SK-N-SH (cell line): ENCODE measurements at places on chromosomes 3 and 15. TPM values are rescaled to one million over a fixed set of nuclear protein-coding genes. Genes with fewer than 3 reads are reported as not detected.

GRCh38 chr3:40524568-40525285 is at the start of gene ZNF621:
TSS of gene ZNF621 (plus strand) at chr3:40524960. CDS start at chr3:40525841, 881 bp downstream.
- no peaks in the 10 kb centered on the region for H3K27me3 ChIP-seq
- DNase-seq: peak; percentile 98
- H3K36me3 ChIP-seq: peaks cover 27% of the 10 kb centered on the region
- peak within 1 kb of the TSS; percentile 86 for H3K27ac ChIP-seq

- H3K36me3 ChIP-seq: peaks cover 70% of the 10 kb centered on the region
- no peak overlapping the region for H3K4me3 ChIP-seq
- no peaks in the 10 kb centered on the region for H3K27me3 ChIP-seq
- H3K27ac ChIP-seq: no peak overlapping the region
Measured at GRCh38 chr3:172321035-172321434, 127.2 kb downstream of the GHSR start.

GRCh38 chr15:40155270-40155910 is 5.5 kb upstream of the BUB1B start:
- 0 out of 2 replicates have a peak, but pooled peaks cover 4% of the 10 kb centered on the region for H3K4me1 ChIP-seq
- DNase-seq: no peak
- no peak overlapping the region for H3K4me3 ChIP-seq
- no peaks in the 10 kb centered on the region for H3K27me3 ChIP-seq
- H3K36me3 ChIP-seq: no peaks in the 10 kb centered on the region
- no peak overlapping the region for H3K27ac ChIP-seq

Gene PRR20G
- not detected in 2 replicates for polyA plus RNA-seq

DNA sequence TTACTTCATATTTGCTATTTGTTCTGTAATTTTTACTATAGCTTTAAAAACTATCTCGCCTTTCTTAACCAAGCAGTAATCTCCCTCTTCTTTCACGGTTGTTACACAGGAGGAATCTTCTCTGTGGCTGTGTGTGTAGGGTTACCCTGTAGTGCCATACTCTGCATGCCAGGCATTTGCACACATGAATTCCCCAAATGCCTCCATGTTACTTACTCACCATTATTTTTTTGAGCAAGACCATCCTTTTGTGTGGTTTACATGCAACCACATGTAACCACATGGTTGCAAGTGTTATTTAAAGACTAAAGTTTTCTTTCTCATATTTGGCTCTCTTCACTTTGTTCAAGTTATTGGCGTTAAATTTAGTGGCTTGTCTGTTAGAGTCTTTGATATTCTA is 45.5 kb downstream of the HPS3 start:
- H3K4me1 ChIP-seq: peaks cover 9% of the 10 kb centered on the region; the same call in 1 of the 2 replicates
- DNase-seq: no peak
- no peak overlapping the region for H3K4me3 ChIP-seq
- H3K36me3 ChIP-seq: peaks cover 52% of the 10 kb centered on the region
- H3K27ac ChIP-seq: no peak overlapping the region

- H3K4me1 ChIP-seq: peaks cover 9% of the 10 kb centered on the region; the same call in 1 of the 2 replicates
- no peaks in the 10 kb centered on the region for H3K36me3 ChIP-seq
- peaks cover 33% of the 10 kb centered on the region for H3K27me3 ChIP-seq
Measured at GRCh38 chr3:39499651-39500273, 32.3 kb downstream of the MOBP start.

Gene CX3CR1
- polyA plus RNA-seq: not detected in 2 replicates

DNA sequence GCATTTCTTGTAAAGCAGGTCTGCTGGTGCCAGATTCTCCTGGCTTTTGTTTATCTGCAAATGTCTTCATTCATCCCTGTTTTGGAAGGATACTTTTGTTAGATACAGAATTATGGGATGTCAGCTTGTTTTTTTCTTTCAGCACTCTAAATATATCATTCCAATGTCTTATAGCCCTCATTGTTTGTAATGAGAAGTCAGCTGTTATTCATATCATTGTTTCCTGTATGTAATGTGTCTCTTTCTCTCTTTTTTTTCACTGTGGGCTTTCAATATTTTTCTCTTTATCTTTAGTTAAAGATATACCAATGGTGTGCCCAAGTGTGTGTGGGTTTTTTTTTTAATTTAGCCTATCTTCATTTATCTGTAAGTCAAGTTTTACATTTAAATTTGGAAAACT is 65.6 kb upstream of the DCP1A start:
- H3K36me3 ChIP-seq: no peaks in the 10 kb centered on the region
- no peak for DNase-seq
- no peak overlapping the region for H3K4me3 ChIP-seq
- no peaks in the 10 kb centered on the region for H3K4me1 ChIP-seq

Gene STXBP5L
- polyA plus RNA-seq: 0.03 and 0.06 TPM in 2 replicates

Gene MESP1
- polyA plus RNA-seq: 0.52 and 0.74 TPM in 2 replicates

Gene GXYLT2
- polyA plus RNA-seq: 9.1 and 9.3 TPM in 2 replicates

GRCh38 chr3:185659942-185660921 is 74.1 kb downstream of the SENP2 start:
- peak overlapping the region; percentile 95 for H3K27ac ChIP-seq
- no peaks in the 10 kb centered on the region for H3K27me3 ChIP-seq
- no peak overlapping the region for H3K4me3 ChIP-seq

Gene RLBP1
- not detected in 2 replicates for polyA plus RNA-seq

Gene UACA
- 35.9 and 57.1 TPM in 2 replicates for polyA plus RNA-seq

DNA sequence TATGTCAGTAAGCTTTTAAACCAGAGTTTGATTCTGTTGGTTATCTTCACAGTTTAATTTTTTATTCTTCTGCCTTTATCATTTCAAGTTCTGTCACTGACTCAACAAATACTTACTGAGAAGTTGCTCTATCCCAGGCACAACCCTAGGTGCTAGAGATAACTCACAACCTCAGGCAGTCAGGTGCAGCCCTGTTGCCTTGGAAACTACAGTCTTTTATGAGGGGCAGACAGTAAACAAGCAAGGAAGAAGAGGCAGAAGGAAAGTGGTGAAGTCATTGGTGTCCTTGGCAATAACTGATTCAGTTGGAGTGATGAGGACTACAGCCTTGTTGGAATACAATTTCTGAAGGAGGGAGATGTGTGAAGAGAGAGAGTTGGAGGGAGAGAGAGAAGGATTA is 142.1 kb upstream of the LRTM1 start:
- H3K36me3 ChIP-seq: no peaks in the 10 kb centered on the region
- no peaks in the 10 kb centered on the region for H3K27me3 ChIP-seq
- H3K4me1 ChIP-seq: no peaks in the 10 kb centered on the region
- H3K27ac ChIP-seq: no peak overlapping the region
- no peak for DNase-seq
- no peak overlapping the region for H3K4me3 ChIP-seq

DNA sequence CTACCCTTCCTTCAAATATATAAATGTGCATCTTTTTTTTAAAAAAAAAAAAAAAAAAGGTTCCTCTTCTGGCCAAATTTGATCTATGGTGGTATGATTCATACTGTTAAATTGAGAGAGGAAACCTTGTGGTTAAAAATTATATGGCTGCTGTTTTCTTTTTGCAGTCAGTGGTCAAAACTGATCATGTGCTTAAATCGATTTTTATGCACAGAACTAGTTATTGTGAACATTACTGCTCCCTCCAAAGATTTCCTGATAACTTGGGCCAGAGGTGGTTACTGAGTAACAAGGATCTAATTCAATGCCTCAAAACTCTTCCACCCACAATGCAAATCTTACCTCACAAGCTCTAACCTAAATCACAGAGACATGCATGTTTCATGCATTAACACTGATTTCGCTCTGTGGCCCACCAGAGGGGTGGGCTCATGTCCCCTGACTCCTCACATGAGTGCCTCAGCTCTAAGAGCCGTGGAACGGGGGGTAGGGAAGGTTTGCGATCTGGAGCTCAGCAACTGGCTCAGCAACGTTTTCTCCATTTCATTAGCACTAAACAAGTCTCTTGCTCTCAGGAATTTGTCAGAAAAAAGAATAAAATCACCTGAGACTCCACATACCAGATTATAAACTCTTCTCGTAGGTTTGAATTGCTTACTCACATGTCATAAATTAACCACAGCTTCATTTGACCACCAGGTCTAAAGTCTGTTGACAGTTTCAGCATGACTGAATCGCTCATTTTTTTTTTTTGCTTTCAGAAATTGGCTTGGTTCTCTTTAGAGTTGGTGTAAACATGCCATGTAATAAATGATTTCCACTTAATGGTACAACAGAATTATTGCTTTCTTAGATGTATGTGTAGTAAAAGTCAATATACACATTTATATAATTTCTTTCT is 280.4 kb downstream of the CD47 start:
- H3K27ac ChIP-seq: no peak overlapping the region; the same call in 1 of the 2 replicates
- no peak for DNase-seq
- no peak overlapping the region for H3K4me3 ChIP-seq

DNA sequence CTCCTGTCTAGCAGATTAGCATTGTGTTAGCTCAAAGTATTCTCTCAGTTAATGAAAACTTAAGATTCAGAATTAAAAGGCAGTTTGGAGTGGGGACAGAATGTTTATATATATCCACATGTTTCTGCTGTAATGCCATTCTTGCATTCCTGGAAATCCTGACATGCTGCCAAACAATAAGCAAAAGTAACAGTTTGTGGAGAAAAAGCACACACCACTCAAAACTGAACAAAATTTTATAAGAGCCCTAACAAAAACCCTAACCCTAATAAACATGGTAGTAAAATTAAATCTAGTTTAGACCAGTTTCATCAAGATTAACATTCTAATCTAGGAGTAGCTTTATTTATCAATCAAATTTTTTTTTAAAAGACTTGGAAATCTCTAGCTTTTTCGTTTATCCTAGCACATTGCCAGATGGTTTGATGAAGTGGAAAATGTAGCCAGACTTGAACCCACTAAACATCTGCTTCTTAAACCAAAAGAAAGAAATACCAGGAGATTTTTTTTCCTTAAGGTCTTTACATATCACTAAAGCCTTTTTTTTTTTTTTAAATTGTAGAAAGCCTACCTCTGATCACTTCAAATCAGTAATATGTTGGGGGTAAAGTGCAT is 3.7 kb downstream of the TCAIM start:
- H3K27ac ChIP-seq: peak overlapping the region; percentile 39; the same call in 1 of the 2 replicates
- H3K27me3 ChIP-seq: no peaks in the 10 kb centered on the region
- DNase-seq: no peak
- no peaks in the 10 kb centered on the region for H3K36me3 ChIP-seq
- no peak overlapping the region for H3K4me3 ChIP-seq

Gene ITGA11
- polyA plus RNA-seq: 0.49 and 0.52 TPM in 2 replicates

Gene PLSCR5
- polyA plus RNA-seq: not detected in 2 replicates

Gene CHDH
- 0.05 and 0.33 TPM in 2 replicates for polyA plus RNA-seq

DNA sequence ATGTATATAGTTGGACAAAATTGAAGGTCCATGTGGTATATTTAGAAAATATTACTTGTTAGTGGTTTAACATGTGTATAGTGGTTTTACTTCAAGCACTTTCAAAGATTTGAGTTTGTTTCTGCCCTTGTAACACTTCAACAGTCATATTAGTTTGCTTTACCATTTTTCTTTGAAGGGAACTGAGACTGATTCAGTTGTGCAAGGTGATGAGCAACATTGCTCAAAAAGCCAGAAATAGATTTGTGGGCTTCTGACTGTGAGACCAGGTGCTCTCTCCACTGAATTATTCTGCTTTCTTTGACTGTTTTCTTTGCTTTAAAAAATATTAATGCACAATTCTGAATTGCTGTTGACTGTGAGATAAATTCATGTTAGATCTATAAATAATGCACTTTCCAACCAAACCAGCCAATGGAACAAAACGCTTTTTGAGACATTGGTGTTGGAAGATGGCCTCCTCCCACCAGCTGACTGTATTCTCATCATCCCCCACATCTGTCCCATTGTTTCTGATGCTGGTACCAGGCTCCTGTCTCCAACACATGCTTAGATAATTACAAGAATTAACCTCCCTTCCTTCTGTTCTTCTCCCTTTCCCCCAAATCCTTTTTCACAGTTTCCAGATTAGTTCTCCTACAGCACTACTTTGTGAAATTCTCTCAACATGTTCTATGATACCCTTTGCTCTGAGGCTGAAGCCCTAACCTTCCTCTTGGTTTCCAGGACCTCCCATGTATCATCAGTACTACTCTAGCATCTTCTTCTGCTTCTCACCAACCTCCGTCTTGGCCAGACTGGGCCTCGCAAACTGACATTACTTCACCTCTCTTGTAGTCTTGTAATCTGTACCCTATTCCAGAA is 27.9 kb downstream of the PLCL2 start:
- no peak overlapping the region for H3K27ac ChIP-seq
- H3K27me3 ChIP-seq: no peaks in the 10 kb centered on the region
- H3K4me1 ChIP-seq: no peaks in the 10 kb centered on the region
- H3K4me3 ChIP-seq: no peak overlapping the region
- no peaks in the 10 kb centered on the region for H3K36me3 ChIP-seq

Gene CPN2
- polyA plus RNA-seq: not detected in 2 replicates

DNA sequence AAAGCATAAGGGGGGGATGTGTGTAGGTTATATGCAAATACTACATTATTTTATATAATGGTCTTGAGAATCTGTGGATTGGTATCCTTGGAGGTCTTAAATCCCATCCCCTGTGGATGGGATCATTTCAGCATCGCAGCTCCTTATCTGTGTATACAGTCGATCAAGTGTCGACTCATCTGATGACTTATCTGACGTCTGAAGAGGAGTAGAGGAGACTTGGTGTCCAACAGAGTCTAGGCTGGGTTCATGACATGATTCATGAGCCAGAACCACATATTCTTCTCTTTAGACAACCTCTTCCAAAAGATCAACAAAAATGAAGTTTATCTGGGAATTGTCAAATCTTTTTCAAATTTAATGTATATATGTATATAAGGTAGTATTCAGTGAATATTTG is 220.7 kb downstream of the NR2F2 start:
- DNase-seq: no peak
- H3K4me3 ChIP-seq: no peak overlapping the region
- H3K27me3 ChIP-seq: no peaks in the 10 kb centered on the region
- H3K4me1 ChIP-seq: no peaks in the 10 kb centered on the region
- H3K36me3 ChIP-seq: no peaks in the 10 kb centered on the region
- no peak overlapping the region for H3K27ac ChIP-seq

Gene IGDCC3
- polyA plus RNA-seq: 0.37 and 0.43 TPM in 2 replicates

- peaks cover 26% of the 10 kb centered on the region; the same call in 1 of the 2 replicates for H3K27me3 ChIP-seq
- H3K27ac ChIP-seq: no peak overlapping the region
- H3K4me3 ChIP-seq: no peak overlapping the region
- no peaks in the 10 kb centered on the region for H3K36me3 ChIP-seq
- no peaks in the 10 kb centered on the region for H3K4me1 ChIP-seq
- DNase-seq: no peak
Measured at GRCh38 chr15:77637851-77638692, 5.4 kb upstream of the LINGO1 start.

- DNase-seq: no peak
- no peak overlapping the region for H3K4me3 ChIP-seq
- H3K27me3 ChIP-seq: no peaks in the 10 kb centered on the region
- no peaks in the 10 kb centered on the region for H3K36me3 ChIP-seq
Measured at GRCh38 chr3:182722907-182723306, 70.4 kb upstream of the ATP11B start.

- DNase-seq: no peak
- peaks cover 23% of the 10 kb centered on the region for H3K36me3 ChIP-seq
- no peak overlapping the region for H3K27ac ChIP-seq
- H3K27me3 ChIP-seq: no peaks in the 10 kb centered on the region
- H3K4me3 ChIP-seq: no peak overlapping the region
Measured at GRCh38 chr3:171225165-171225564, 198.6 kb upstream of the SLC2A2 start.
